ENCODE measurements at places on chromosomes 7 and 10.

- DNase-seq = no peak
These were observed 868.4 kb downstream of the SORCS3 start for GRCh38 chr10:105509517-105509916.

DNA sequence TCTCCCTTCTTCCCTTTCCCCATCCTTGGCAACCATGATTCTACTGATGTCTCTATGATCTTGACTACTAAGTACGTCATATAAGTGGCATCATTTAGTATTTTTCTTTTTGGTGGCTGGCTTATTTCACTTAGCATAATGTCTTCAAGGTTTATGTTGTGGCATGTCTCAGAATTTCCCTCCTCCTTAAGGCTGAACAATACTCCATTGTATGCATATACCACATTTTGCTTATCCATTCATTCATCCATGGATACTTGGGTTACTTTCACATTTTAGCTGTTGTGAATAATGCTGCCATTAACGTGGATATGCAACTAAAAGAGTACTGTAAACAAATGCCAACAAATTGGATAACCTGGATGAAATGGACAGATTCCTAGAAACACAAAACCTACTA, 60.8 kb downstream of the BMPR1A start:
- DNase-seq = no peak

GRCh38 chr10:58734116-58734515, 221.4 kb downstream of the BICC1 start:
- DNase-seq = no peak

GRCh38 chr10:77738496-77739158, 101.0 kb upstream of the KCNMA1 start:
- DNase-seq = no peak

DNA sequence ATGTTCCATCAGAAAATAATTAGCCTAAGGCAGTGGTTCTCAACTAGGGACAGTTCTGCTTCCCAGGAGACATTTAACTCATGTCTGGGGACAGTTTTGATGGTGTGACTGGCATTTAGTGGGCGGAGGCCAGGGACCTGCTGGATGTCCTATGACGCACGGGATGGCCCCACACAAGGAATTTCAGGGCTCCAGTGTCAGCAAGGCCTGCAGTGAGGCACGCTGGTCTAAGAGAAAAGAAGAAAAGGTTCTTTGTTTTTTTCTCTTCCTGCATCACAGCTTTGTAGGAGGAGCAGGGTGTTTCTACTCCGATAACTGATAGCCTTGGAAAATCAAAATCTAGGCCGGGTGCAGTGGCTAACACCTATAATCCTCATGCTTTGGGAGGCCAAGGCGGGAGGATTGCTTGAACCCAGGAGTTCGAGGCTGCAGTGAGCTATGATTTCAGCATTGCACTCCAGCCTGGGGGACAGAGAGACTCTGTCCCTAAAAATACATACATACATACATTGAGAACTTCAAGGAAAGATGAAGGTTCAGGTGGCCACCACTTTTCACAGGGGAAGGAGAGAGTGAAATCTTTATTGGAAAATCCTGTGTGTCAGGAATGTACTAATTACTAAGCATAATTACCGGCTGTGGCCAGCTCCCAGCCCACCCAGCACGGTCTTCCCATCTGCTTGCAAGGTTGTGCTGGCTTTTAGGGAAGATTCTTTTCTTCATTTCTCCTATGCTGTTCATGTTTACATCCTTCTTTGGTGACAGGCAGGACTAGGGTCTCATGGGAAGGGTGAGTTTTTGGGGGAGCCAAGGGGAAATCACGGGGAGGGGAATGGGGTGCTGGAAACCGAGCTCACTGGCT, 150.4 kb downstream of the ACTR3B start:
- DNase-seq = no peak

- DNase-seq = no peak
These were observed 2.0 kb upstream of the KLF6 start for GRCh38 chr10:3787016-3787400.

DNA sequence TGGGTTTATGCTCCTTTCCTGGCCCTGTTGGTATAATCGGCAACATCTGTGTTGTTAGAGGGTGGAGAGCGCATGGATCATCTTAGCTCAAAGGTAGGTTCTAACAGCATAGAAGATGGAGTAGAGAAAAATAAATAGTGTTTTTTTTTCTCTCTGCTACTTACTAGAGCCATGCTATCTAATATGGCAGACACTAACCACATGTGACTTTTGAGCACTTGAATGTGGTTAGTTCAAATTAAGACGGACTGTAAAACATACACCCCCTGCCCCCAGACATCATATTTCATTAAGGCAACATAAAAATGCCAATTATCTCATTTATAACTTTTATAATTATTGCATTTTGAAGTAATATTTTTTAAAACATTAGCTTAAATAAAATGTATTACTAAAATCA, 525.1 kb downstream of the KIF20B start:
- DNase-seq = no peak

- DNase-seq = no peak
These were observed 109.3 kb downstream of the TCF7L2 start for GRCh38 chr10:113059371-113059780.

DNA sequence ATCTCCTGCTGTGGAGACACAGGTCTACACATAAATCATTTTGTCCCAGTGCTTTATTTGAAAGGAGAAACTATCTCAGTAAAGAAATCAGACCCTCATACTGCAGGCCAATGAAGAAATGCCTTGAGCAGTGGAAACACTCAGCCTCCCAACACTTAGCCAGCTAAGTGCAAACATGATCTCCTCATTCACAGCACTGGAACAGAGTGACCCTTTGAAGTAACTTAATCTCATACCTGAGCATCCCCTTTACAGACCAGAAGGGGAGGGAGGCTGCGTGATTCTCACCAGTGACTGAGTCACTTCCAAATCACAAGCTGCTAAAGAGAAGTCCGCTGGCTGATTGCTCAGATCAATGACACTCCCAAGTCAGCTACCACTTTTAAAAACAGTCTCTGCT, 4.5 kb downstream of the CHST15 start:
- no peak for DNase-seq

- DNase-seq = no peak
These were observed at the start of gene CYP26C1 for GRCh38 chr10:93059975-93060886. TSS of gene CYP26C1 (plus strand) at chr10:93060798. CDS start at chr10:93061264, 466 bp downstream.

DNA sequence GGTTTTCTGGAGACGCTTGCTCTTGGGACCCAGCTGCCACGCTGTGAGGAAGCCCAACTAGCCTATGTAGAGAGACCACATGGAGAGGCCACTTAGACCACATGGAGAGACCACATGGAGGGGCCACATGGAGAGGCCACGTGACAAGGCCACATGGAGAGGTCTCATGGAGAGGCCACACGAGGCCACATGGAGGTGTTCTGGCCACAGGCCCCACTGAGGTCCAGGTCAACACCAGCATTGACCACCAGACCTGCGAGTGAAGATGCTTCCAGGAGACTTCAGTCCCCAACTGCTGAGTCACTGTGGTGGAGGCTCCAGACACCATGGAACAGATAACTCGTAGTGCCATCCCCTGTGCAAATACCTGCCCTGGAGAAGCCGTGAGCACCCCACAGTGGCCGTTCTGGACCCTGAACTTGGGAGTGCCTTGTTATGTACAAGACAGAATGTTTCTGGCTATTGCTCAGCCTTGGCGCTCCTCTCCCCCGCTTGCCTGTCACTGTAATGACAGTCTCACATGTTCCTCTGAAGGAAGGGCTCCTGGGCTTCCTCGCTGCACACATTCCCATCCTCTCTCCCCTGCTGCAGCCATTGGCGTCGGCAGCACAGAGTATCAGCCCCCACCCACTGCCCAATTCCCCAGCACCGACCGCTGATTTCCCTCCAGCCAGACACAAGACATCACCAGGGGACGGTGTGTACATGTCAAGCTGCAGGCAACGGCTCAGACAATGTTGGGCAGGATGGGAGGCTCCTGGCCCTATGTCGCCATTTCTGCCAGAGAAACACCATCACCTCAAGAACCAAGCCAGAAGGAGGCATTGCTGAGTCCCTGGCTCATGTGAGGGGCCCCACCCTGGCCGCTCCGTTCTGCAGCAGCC, 49.0 kb upstream of the TNRC18 start:
- peak; percentile 100 for DNase-seq

- no peak for DNase-seq
These were observed 750.8 kb downstream of the REEP3 start for GRCh38 chr10:64271983-64272382.

GRCh38 chr10:115026056-115026745, 67.0 kb upstream of the ATRNL1 start:
- DNase-seq = no peak

DNA sequence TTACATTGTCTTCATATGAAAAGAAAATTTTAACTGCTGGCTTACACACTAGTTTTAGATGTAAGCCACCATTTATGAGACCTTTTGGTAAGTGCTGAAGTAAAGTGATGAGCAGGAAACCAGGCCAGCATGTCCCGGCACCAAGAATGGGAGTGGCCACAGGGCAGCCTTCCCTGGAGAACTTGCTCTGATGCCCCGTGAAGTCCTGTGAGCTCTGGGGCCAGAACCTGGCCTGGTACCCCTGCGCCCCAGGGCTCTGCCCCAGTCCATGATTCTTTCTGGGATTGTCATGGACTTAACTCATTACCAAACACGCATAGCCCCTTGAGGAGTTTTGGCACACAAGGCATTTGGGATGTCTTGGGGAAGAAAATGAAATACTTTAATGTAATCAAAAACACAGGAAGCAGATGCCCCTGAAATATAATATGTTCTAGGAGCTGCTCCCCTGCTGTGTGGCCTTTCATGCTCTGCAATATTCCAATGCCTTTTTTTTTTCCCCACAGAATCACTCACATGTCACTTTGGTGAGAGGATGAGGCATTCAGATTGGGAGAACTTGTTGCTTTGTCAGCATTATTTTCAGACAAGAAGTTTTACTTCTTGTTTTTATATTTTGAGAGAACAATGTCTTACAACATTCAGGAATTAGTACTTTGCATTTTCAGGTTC, 53.1 kb upstream of the CXCL12 start:
- DNase-seq = no peak

DNA sequence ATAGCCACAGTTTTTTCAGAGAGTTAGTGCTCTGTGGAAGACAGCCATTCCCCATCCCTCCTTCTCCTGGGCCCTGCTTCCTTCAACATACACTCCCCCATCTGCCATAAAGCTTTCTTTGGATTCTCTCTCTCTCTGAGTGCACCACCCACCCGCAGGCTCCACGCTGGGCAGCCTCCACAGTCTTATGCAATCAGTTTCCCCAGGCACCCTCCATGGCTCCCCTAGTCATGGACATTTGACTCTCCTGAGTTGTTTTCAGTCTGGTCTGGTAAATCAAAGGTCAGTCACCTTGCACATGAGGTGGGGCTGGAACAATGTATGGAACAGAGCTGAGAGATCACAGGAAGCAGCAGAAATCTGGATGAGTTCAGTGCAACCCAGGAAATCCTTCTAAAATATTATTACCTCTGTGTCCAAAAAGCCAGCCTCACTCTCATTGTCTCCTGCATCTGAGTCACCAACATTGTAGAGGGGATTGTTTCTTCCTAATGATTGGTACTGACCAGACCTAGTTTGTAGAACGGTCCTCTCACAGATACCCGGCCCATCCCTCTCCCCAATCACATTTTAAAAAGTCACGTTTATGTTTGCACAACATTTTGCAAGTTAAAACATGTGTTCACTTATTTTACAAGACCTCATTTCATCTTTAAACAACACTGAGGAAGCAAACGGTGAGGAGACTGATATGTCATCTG, 70.1 kb downstream of the CYCS start:
- DNase-seq = no peak

DNA sequence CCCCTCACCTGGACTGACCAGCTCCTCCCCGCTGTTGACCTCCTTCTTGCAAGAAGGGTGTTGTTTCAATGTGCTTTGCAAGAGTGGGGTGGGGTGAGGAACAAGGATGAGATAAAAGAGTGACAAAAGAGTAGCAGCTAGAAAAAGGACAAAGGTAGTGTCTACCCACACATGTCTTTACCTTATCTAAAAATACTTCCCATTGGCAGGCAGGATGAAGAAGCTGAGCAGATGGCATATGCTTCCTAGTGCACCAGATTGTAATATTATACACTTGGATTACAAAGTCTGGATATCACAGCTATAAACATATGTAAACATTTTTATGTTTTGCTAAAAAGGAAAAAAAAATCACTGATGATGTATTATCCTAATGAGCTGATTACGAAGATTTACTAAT, 34.5 kb downstream of the CHN2 start:
- peak; percentile 14 for DNase-seq

GRCh38 chr7:92158660-92159575, 20.0 kb downstream of the LRRD1 start:
- no peak for DNase-seq

DNA sequence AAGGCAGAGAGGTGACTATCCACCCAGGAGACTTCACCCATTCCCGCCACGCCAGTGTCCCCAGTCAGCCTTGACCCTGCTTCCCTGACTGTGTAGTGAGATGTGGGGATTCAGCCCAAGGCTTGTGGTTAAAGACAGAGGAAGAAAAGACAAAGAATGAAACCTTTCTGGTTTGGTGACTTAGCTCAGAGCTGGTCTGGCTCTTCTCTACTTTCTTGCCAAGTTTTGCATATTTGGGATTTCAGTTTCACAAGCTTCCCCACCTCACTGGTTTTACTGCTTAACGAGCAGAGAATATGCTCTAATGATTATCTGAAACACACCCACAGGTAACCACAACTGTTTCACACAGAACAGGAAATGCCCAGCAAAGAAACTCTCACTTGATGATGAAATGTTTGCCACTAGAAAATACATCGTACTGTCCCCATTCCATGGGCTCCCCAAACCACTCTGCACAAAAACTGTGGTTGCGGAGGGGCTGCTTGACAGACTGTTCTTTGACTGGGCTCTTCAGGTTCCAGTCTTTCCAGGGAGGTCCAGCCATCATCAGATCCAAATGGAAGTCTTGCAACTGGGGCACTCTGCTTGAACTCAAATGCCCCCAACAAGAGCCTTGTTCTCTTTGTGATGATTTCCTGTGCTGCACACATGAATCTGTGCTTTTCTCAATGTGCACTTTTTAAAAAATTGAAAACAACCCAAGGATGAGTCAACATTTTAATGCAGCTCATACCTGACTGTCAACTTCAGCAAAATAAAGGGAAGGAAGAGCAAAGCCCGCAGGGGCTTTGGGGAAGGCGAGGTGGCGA, 95.5 kb downstream of the CTBP2 start:
- no peak for DNase-seq

DNA sequence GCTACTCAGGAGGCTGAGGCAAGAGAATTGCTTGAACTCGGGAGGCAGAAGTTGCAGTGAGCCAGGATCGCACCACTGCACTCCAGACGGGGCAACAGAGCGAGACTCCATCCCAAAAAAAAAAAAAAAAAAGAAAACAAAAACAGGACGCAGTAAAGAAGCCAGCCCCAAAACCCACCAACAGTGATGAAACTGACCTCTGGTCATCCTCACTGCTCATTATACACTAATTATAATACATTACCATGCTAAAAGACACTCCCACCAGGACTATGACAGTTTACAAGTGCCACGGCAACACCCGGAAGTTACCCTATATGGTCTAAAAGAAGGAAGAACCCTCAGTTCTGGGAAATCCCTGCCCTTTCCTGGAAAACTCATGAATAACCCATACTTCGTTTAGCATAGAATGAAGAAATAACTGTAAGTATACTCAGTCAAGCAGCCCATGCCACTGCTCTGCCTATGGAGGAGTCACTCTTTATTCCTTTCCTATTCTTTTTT, 40.0 kb upstream of the EIF4H start:
- DNase-seq = no peak
